Prostate gland (tissue), 2 donors: ENCODE measurements at places on chromosomes 11 and 22. TPM values are rescaled to one million over a fixed set of nuclear protein-coding genes. Genes with fewer than 3 reads are reported as not detected.

Gene YPEL1
- 16.2 TPM for total RNA-seq

Gene KRTAP5-8
- 2.8 TPM for total RNA-seq

DNA sequence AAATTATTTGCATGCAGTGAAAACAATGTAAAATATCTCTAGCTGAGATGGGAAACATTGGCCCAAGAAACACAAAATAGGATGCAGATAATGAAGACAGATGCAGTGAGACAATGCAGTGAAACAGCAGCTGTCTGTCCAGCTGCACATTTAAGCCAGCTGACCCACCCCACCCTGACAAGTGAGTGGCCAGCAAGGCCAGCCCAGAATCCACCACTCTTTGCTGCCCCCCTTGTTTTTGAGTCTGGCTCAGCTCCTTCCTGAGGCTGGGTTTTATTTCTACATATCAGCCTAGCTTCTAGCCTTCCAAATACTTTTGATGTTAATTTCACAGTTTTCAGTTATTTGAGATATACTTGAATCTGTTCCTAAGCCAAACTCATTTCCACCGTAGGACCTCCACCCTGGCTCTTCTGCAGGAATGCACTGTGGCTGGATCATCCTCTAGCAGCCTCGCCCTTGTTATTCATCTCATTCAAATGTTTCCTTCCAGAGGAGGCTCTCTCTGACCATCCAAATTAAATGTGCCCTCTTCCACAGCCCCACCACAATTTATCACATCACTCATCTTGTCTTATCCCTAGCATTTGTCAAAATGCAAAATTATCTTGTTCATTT is 154.1 kb upstream of the POU2AF2 start:
- H3K27me3 ChIP-seq: no peaks in the 10 kb centered on the region
- no peak for DNase-seq
- H3K4me3 ChIP-seq: no peak overlapping the region
- no peaks in the 10 kb centered on the region for H3K36me3 ChIP-seq

Gene DTX4
- total RNA-seq: 6.9 TPM

Gene SLC5A1
- total RNA-seq: 4.8 TPM

DNA sequence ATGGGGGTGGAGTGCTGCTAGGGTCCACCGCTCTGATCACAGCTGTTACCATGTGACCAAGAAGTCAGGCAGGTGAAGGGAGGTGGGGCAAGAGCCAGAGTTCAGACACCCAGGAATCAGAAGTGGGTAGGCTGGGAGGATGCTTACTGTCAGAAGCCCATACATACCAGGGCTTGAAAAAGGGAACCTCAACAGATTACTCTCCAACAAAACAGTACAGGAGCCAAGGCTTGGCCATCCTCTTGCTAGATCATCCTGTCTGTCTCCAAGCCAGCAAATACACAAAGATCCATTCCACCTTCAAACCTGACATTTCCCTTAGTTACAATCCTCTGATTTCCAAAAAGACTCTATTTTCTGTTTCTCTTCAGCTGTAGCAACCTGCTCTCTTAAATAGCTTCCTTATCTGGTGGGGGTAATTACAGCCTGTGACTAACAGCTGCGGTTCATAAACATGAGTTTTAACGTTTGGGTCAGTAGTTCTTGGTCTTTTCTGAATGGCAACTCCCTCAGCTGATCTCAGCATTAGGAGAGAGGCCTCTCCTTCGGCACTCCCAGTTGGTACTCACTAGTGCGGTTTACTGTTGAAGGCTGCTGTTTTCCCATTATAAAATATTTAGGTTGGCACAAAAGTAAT is 31.1 kb upstream of the WT1 start:
- no peaks in the 10 kb centered on the region for H3K4me1 ChIP-seq
- H3K27me3 ChIP-seq: no peaks in the 10 kb centered on the region
- H3K27ac ChIP-seq: no peak overlapping the region
- DNase-seq: no peak
- H3K4me3 ChIP-seq: no peak overlapping the region
- no peaks in the 10 kb centered on the region for H3K36me3 ChIP-seq

Gene HTR3B
- not detected for total RNA-seq

Gene SAA1
- total RNA-seq: not detected

DNA sequence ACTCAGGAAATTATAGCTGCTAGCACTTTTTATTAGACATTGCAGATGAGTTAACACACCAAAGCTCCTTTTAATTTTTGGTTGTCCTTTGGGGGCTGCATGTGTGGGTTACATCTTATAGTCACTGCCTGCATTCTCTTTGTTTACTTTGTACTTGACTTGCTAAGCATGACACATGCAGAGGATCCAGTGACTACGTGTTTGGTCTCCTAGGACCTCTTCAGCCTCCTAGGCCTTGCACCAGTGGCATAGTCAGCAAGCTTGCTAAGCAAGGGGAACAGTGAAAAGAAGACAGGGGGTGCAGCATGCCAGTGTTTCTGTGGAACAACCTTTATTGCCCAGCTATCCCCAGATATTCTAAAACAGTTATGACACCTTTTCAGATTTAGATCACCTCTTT is 108.2 kb downstream of the PAX6 start:
- no peaks in the 10 kb centered on the region for H3K27me3 ChIP-seq
- no peak overlapping the region for H3K27ac ChIP-seq
- no peak for DNase-seq
- no peaks in the 10 kb centered on the region for H3K4me1 ChIP-seq
- no peak overlapping the region for H3K4me3 ChIP-seq
